Keratinocyte (primary cell): ENCODE measurements at places on chromosomes 12 and 14.

DNA sequence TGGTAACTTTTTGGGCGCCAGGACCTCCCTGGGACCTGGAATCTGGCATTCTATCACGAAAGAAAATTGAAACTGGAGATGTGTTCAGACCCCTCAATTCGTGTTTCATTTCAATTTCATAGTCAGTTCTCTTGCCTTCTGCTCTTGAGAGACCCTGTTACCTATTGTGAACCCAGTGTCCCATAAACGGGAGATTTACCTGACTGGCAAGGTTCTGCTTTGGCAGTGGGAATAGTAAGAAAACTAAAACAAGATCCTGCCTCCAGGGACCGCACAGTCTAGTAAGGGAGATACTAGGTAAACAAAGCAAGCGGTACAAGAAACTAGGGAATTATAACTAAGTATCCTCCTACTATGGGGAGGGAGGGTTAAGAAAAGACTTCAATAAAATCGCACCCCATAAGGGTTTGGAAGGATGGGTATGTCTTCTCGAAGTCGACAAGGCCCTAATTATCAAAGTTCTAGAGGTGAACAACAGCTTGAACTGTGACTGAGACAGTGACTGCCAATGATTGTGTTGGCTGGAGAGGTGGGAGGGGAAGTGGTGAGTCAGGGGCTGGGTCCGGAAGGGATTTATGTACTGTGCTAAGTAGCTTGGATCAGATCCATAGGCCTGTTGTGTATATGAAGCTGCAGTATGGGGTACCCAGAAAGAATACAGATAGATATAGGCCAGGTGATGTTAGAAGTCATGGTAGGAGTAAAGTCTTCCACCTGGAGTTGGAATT is 754 bp downstream of the ACSS3 start:
- no peak for DNase-seq

GRCh38 chr12:90261283-90261682 is 552.6 kb upstream of the ATP2B1 start:
- no peak for DNase-seq

DNA sequence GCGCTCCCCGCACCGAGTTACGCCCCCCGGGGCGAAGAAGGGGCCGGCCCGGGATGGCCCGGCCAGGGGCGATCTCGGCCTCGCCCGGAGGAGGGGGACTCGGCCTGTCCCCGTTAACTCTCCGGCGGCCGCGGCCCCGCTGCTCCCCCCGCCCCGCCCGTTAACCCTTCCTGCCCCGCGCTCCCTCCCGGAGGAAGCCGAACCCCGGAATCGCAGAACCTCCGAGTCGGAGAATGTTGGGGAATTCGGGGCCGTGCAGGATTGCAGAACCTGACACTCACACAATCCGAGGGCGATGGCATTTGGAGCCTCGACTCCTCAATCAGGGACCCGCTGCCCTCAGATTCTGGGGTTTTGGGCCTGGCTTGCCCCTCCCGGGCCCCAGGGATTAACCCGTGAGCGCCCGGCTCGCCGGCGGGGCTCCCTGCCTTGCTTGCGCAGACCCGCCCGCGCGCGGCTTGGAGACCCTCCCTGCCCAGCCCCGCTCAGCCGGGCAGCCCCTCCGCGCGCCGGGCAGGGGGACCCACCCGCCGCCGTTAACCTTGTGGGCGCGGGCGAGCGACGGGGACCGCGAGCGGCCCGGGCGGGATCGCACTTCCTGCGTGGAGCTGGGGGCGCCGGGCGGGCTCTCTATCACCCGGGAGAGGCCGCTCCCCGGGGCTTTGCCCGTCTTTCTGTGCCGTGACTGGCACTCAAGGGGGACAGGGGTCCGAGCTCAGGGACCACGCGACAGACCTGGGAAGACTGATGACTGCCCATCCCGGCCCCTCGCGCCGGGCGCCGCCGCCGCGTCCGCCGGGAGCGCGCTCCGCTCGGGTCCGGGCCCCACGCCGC is 18.8 kb downstream of the BEGAIN start:
- no peak for DNase-seq

GRCh38 chr12:29703528-29703927 is 80.2 kb downstream of the TMTC1 start:
- DNase-seq, result no peak

- no peak for DNase-seq
Measured at GRCh38 chr12:70994217-70994788, 73.8 kb upstream of the PTPRR start.

DNA sequence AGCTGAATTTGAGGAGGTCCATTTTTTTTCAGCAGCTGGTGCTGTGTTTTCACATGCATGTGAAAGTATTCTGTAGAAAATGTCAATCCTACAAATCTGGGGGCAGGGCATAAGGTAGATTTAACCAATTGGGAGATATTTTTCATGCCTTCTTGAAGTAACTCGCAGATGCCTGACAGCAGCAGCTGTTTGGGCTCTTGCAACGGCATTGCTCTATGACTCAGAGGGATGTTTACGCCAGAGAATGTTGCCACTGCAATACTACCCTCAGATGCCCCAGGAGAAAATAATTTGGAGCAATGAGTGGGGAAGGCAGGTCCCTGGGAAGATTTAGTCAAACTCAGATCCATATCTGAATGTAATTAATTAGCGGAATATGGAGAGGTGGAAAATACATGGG is 42.5 kb upstream of the MYBPC1 start:
- no peak for DNase-seq

DNA sequence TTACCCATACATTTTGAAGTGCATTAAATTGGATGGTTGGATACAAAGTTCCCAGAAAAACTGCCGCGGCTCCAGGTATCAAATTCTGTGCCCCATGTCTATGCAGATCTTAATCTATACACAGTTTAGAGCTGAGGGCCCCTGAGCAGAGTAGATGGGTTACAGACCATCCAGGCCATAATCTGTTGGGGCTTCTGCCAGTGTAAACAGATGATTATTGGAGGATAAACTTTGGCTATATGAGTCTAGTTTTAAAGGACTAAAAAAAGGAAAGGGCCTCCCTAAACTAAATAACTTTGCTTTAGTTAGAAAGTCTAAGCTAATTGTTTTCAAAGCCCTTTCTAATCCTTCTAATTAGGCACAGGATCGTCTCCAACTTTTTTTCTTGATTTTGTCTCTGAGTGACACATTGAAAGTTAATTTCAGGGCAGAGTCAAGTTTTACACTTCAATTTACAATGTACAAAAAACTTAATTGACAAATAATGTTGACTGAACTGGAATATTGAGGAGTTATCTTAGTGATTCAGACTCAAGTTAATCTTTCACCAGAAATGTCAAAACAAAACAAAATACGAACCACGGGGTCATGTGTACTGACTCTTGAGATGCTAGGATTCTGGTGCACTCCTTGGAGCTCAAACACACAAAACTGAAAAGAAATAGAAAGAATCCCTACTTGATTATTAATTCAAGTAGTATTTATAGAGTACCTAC is 133.9 kb upstream of the SCAF11 start:
- DNase-seq, result no peak

- DNase-seq, result no peak
Measured at GRCh38 chr14:103329401-103330347, 4.4 kb upstream of the EIF5 start.

GRCh38 chr14:76919431-76920330 is 93.5 kb downstream of the LRRC74A start:
- DNase-seq, result no peak

DNA sequence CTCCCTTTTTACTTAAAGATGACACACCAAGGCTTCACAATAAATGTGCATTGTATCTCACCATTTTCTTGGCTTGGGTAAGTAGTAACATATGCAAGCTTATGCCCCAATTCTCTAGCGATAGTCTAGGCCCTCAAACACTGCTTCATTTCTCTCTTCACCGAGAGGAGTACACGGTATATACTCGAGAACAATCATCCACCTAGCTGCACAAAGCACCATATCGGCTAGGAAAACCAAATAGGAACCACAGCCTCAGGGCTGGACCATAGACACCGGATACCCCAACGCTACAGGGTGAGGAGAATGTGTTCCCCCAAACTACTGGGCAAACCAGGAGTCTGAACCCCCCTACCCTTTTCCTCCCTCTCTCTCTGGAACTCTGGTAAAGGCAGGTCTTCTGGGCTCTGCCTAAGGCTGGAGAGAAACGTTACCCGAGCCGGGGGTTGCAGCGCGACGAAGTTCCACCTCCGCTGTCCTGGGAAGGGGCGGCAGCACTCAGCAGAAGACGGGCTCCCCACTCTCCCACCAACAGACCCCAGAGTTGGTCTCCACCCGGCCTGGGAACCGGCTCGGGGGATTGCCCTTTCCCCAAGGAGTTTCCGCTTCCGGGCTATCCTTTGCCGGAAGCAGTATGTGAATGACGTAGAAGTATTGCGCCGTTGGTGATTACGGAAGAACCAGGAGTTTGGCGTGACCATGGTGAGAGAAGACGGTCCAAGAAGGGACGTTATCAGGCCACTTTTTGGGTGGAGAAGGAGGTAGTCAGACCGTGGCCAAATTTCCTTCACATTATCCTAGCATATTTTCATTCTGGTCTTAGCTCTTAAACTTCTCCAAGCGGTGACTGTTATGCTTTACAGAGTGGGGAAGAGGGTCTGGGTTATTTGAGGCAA is at the start of the genes AREL1 and FCF1:
TSS of gene AREL1 (minus strand) at position 582 of the 896 bp plus-strand sequence. CDS start 27,465 bp downstream, outside the sequence.
TSS of gene FCF1 (plus strand) at position 646 of the 896 bp plus-strand sequence. CDS start at position 700, 54 bp downstream.
- peak; percentile 15 for DNase-seq

GRCh38 chr12:124608450-124608870 is 41.0 kb upstream of the NCOR2 start:
- DNase-seq, result no peak

DNA sequence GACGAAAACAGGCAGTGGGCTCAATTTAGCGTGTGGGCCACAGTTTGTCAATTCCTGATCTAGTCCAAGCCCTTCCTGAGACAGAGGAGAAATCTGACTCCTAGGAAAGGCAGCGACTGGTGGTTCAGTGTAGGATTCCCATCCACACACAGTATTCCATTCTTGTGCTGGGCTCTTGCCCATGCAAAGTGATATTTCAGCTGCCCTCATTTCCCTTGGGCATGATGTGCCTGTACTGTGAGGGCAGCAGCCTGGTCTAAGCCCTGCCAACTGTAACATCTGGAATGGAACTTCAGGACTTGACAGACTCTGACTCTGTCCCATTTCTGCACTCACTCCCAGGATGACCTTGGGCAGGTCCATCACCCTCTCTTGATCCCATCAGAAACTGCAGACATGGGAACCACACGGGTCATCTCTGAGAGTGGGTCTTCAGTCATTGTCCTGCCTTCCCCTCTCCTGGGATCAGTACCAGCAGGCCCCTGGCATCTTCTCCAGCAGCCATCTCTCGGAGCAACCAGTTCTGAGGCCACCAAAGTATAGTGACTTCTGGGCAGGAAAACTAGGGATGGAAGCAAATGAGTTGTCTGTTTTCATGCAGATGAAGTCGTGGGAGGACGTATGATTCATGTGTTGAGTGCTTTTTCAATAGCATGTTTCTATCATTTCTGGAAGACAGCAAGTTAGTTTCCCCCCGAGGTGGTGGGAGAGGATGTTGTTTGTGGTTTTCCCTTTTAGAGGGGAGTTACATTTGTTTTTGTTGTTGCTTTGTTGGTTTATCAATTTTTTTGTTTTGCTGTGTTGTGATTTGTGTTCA is 54.2 kb upstream of the BCL2L14 start:
- no peak for DNase-seq

DNA sequence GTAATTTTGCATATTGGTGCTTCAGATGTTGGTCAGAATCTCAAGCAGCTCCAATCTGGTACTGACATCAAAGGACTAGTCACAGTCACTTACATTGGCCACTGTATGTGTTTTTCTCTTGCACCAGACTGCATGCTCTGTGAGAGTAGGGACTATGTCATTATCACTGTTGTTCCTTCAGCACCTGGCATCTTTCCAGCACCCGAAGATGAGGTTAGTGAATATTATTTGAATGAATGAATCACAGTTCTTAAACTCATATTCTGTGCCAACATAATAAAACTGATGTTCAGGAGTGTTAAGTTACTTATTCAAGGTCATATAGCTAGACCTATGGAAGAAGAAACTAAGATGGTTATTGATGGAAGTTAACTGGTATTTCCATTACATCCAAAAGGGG is 204.5 kb upstream of the TBX3 start:
- no peak for DNase-seq

- DNase-seq, result no peak
Measured at GRCh38 chr12:7868391-7868790, 4.3 kb downstream of the SLC2A14 start.

DNA sequence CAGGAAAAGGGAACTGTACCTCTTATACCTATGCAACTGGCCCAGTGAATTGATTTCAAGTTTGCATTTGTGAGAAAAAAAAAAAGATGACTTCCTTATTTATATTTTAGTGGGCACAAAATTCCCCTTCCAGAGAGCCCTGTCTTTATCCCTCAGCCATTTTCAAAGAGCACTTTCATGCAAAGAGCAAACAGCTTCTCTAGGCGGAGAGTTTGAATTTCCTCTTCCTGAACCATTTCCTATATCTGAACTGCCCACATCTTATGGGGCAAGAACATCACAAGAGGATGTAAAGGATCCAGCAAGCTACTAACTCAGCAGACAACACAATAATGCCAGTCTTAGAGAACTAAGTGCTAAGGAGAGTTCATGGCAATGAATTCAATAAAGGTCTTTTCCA is 22.3 kb upstream of the PLXNC1 start:
- no peak for DNase-seq

- no peak for DNase-seq
Measured at GRCh38 chr14:25607192-25607591, 557.2 kb upstream of the STXBP6 start.

- no peak for DNase-seq
Measured at GRCh38 chr14:49999146-49999761, 106.4 kb downstream of the ARF6 start.

- no peak for DNase-seq
Measured at GRCh38 chr12:73220951-73221350, 948.8 kb downstream of the TRHDE start.

DNA sequence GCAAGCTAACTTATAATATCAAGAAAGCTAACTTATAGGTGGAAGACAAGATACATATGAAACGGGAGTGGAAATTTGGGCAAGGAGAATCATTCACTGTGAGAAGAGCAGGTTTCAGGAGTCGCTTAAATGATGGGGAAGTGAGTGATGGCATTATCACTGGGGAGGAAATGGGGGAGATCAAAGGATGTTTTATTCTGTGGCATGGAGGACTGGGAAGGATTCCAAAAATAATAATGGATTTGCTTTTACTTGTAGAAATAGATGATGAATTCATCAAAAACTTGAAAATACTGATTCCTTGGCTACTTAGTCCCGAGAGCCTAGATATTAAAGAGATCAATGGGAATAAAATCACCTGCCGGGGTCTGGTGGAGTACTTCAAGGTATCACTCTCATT is 47.8 kb downstream of the SAV1 start:
- DNase-seq, result no peak

DNA sequence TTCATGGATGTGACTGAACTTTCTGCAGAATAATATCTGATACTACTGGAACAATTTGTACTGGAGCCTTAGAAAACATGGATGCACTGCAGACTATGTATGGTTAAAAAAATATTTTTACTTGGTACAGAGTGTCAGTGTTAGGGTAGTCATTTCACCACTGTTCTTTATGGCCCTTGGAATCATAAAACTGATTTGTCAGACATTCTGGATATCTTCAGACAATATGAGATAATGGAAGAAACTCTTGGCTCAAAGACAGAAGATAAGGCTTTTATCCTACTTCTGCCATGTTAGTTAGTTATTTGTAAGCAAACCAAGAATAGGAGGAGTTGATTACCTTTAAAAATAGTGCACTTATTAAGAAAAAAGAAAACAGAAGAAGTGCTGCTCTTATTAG is 209.4 kb downstream of the LRIG3 start:
- no peak for DNase-seq

GRCh38 chr12:106897981-106898901 is 57.5 kb upstream of the TMEM263 start:
- no peak for DNase-seq

GRCh38 chr12:13088496-13088895 is 15.0 kb downstream of the GSG1 start:
- DNase-seq, result no peak
